CD4-positive, alpha-beta memory T cell (primary cell): ENCODE measurements at places on chromosomes 11 and 22. TPM values are rescaled to one million over a fixed set of nuclear protein-coding genes. Genes with fewer than 3 reads are reported as not detected.
A peak's percentile ranks its signal among the peaks of the same experiment; 100 is the strongest.

DNA sequence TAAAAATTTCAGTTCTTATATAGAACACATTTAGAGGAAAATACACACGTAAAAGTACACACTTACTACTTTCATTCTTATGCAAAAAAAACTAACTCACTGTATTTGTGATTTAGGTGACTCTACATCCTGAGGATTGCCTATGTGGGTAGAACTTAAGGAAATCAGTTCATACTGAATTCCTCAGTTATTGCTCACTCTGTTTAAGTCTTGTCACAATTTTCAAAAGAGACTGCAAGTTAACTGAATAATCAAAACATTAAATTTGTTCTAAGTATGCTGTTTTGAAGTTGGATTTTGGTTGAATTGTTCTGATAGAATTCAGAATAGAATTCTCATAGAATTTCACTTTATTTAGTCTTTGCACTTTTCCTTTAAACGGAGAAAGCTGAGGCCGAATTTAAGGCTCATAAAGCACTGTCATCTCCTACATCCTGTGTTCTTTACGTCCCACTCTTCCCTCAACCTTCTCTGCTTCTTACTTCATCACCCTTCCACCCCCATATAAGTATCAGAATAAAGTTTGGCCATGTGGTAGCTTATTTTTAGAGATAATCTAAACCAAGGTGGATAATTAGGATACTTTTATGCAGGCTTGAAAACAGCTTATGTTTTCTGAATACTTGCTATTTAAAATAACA lies 59.8 kb downstream of the APOL5 start:
- H3K27ac ChIP-seq, result no peak overlapping the region
- no peak overlapping the region for H3K4me3 ChIP-seq
- no peaks in the 10 kb centered on the region for H3K27me3 ChIP-seq
- no peaks in the 10 kb centered on the region for H3K36me3 ChIP-seq

GRCh38 chr11:1744891-1745700 lies 5.3 kb downstream of the IFITM10 start:
- H3K27ac ChIP-seq, result no peak overlapping the region
- peaks cover 10% of the 10 kb centered on the region for H3K4me1 ChIP-seq
- DNase-seq, result no peak
- no peaks in the 10 kb centered on the region for H3K36me3 ChIP-seq
- H3K27me3 ChIP-seq, result no peaks in the 10 kb centered on the region

GRCh38 chr11:128187835-128188234 lies 399.5 kb downstream of the ETS1 start:
- no peaks in the 10 kb centered on the region for H3K27me3 ChIP-seq
- H3K4me1 ChIP-seq, result peaks cover 10% of the 10 kb centered on the region
- H3K4me3 ChIP-seq, result no peak overlapping the region
- no peaks in the 10 kb centered on the region for H3K36me3 ChIP-seq

DNA sequence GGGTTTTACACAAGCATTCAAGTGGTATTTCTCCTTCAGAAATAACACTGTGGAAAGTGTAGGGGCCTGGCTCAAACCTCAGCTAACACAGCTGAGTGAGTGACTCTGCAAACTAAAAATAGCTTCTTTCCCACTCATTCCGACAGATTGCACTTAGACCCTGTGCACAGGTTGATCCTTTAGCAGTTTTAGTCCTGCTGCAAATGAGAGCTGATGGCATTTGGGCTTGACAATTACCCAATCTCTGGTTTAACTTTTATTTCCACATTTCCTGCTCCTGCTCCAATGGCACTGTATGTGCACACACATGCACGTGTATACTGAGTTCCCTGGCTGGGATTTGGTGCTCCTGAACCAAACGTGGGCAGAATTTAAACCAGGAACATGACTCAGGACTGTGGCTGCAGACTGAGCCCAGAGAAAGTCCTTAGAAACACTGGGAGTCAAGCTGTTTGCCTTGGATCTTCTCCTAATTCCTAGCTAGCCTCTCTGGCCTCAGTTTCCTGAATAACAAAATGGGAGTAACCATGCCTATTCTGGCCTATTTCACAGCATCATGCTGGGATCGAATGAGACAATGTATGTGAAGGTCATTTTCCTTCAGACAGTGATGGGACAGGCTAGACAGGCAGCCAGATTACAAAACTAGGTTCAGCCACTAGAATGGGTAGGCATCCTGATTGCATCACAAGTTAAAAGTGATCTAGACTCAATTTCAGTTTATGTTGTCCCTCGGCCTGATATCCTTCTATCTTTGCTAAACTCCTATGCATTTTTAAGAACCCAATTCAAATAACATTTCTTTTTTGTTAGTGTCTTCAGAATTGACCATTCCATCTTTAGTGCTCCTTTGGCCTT lies 58.2 kb downstream of the SERGEF start:
- H3K4me3 ChIP-seq, result no peak overlapping the region
- no peak overlapping the region for H3K27ac ChIP-seq
- H3K27me3 ChIP-seq, result no peaks in the 10 kb centered on the region
- DNase-seq, result no peak
- peaks cover 50% of the 10 kb centered on the region for H3K36me3 ChIP-seq
- H3K4me1 ChIP-seq, result no peaks in the 10 kb centered on the region

The SLC5A12 gene
- polyA plus RNA-seq, result not detected

DNA sequence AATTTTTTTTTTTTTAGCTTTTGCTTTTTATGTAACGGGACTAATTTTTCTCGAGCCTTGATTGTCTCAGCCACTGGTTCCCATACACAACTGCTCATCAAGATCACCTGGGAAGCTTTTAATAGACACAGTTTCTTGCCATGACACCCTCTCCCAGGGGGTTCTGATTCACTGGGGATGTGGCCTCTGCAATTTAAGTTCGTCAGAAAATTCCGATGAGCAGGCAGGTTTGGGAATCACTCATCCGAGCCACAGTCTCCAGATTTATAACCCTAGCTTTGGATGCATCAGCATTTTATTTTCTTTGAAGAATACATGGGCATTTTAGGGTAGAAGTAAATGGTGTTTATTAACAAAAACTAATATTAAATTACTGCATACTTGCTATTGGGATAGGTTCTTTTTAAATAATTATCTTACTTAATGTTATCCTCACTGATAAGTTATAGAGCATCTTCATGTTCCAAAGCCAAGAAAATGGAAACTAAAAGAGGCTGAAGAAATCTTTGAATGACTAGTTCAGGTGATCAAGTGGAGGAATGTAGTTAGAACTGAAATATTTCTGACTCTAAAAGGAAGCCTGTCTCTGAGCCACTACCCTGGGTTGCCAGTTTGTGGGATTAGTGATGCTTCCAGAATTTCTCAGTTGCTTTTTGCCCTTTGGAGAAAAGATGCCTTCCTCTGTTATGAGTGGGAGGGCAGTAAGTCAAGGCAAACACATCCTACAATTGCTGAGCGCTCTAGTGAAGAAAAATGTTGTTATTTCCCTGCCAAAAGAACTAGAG lies 319.0 kb downstream of the DDX10 start:
- H3K4me3 ChIP-seq, result no peak overlapping the region
- no peak overlapping the region for H3K27ac ChIP-seq
- no peak for DNase-seq
- H3K36me3 ChIP-seq, result no peaks in the 10 kb centered on the region
- no peaks in the 10 kb centered on the region for H3K27me3 ChIP-seq

GRCh38 chr11:3955299-3955665 lies 99.8 kb downstream of the STIM1 start:
- H3K4me3 ChIP-seq, result no peak overlapping the region
- no peak for DNase-seq
- H3K27me3 ChIP-seq, result no peaks in the 10 kb centered on the region
- H3K4me1 ChIP-seq, result peaks cover 77% of the 10 kb centered on the region

The L3MBTL2 gene
- 27.5 TPM for polyA plus RNA-seq

GRCh38 chr11:46075928-46076327 lies 45.3 kb downstream of the PHF21A start:
- no peak for DNase-seq
- peaks cover 13% of the 10 kb centered on the region for H3K36me3 ChIP-seq
- no peaks in the 10 kb centered on the region for H3K27me3 ChIP-seq
- H3K4me3 ChIP-seq, result no peak overlapping the region

GRCh38 chr11:104443387-104443786 lies 279.4 kb upstream of the PDGFD start:
- no peaks in the 10 kb centered on the region for H3K36me3 ChIP-seq
- H3K4me1 ChIP-seq, result no peaks in the 10 kb centered on the region
- H3K4me3 ChIP-seq, result no peak overlapping the region
- no peak for DNase-seq
- H3K27me3 ChIP-seq, result no peaks in the 10 kb centered on the region

The PTPN5 gene
- not detected for polyA plus RNA-seq

DNA sequence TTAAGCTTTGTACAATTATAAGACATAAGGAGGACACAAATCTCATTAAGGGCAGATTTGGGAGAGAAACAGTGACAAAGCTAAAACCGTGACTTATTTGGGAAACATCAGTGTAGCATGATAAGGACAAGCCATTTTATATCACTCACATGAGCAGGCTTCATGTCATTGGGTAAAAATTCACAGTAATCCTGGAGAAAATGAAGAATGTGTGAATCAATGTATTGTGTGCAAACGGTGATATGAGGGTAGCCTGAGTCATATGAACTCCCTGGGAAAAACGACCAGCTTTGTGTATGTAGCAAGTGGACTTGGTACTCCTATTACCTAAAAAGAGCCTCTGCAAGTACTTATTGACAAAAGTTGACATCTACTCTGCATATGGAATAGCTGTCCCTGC lies 6.0 kb upstream of the TRIM34 start:
- no peak overlapping the region for H3K4me3 ChIP-seq
- no peak overlapping the region for H3K27ac ChIP-seq
- H3K36me3 ChIP-seq, result no peaks in the 10 kb centered on the region
- DNase-seq, result no peak
- no peaks in the 10 kb centered on the region for H3K27me3 ChIP-seq

GRCh38 chr22:30425616-30426387 lies at the start of gene MTFP1:
TSS of gene MTFP1 (plus strand) at chr22:30425768. CDS start at chr22:30425880, 112 bp downstream.
- no peaks in the 10 kb centered on the region for H3K27me3 ChIP-seq
- DNase-seq, result peak; percentile 61
- peaks cover 47% of the 10 kb centered on the region for H3K4me1 ChIP-seq
- no peaks in the 10 kb centered on the region for H3K36me3 ChIP-seq
- H3K27ac ChIP-seq, result peak within 1 kb of the TSS; percentile 89
- H3K4me3 ChIP-seq, result peak within 1 kb of the TSS; percentile 97

The ZC3H12C gene
- not detected for polyA plus RNA-seq

- peaks cover 10% of the 10 kb centered on the region for H3K36me3 ChIP-seq
- no peaks in the 10 kb centered on the region for H3K27me3 ChIP-seq
- peaks cover 55% of the 10 kb centered on the region for H3K4me1 ChIP-seq
- no peak overlapping the region for H3K4me3 ChIP-seq
Observed at GRCh38 chr11:78076733-78077403, 2.8 kb downstream of the NDUFC2 start.

GRCh38 chr11:61194981-61195695 lies 8.2 kb upstream of the PGA3 start:
- H3K4me3 ChIP-seq, result no peak overlapping the region
- no peaks in the 10 kb centered on the region for H3K27me3 ChIP-seq
- no peak for DNase-seq
- no peaks in the 10 kb centered on the region for H3K4me1 ChIP-seq

DNA sequence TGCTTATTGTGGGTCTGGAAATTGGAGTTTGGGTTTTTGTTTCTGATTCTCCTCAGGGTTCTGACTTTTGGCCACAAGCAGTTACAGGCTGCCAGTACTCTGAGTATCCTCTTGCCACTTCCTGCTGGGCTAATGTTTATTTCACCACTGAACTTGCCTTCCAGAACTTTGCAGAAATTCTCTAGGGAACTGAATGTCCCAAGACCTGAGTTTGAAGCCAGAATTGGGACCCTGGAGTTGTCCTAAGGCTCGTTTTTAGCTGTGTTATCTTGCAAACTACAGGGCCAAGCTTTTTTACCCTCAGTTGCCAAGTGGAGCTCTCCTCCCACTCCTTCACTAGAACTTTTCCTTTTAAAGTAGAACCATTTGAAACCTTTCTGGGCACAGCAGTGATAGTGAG lies 89.9 kb downstream of the FAT3 start:
- H3K4me1 ChIP-seq, result no peaks in the 10 kb centered on the region
- H3K27ac ChIP-seq, result no peak overlapping the region
- no peaks in the 10 kb centered on the region for H3K36me3 ChIP-seq
- no peak for DNase-seq
- H3K27me3 ChIP-seq, result no peaks in the 10 kb centered on the region

The TESMIN gene
- 3.4 TPM for polyA plus RNA-seq
